Activated T-helper 1 cell treated with anti-CD3 and anti-CD28 coated beads, Interleukin-2, amount 50 U/mL, for 16 hours (primary cell): ENCODE measurements at places on chromosomes 5 and 9.

GRCh38 chr5:67115246-67115645 is 81.4 kb downstream of the CD180 start:
- DNase-seq, result no peak

- no peak for DNase-seq
Observed at GRCh38 chr5:27325513-27325912, 287.1 kb upstream of the CDH9 start.

GRCh38 chr5:5658226-5658625 is 235.7 kb downstream of the ICE1 start:
- no peak for DNase-seq

DNA sequence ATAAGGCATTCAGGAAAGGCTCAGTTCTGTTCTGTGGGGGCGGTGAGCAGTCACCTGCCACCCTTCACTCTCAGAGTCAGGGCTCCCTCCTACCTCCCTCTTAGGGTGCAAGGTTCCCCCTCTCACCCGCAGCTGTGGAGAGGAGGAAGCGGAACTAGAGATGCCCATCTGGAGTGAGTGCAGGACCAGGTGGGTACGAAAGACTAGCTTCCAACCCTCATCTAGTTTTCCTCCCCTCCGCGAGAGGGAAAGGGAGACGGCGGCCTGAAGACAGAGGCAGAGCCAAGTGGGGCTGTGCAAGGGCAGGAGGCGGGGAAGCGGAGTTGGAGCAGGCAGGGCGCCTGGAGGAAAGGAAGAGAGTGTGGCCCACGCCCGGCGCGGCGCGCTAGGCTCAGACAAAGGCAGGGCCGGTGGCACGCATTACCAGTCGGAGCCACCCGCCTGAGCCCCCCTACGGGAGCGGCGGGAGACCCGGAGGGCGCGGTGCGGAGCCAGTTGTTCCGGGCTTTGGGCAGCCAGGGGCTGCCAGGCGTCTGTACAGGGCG is 7.3 kb downstream of the PRR7 start:
- no peak for DNase-seq

DNA sequence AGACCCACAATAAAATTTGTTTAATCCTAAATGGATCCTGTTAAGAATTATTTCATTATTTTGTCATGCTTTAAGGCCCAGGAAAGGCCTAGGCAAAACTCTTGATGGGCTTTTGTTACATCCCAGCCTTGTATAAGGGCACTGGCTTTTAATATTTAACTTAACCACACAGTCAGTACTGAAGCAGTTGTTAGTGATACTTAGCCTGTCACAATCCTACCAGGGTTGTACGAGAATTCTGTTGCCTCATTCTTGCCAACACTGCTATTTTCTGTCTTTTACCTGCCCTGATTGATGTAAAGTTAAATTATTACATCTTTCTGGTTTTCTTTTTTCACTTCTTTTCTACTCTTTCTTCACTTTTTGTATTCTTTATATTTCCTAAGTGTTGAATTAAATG is 10.9 kb downstream of the ZNF169 start:
- no peak for DNase-seq

DNA sequence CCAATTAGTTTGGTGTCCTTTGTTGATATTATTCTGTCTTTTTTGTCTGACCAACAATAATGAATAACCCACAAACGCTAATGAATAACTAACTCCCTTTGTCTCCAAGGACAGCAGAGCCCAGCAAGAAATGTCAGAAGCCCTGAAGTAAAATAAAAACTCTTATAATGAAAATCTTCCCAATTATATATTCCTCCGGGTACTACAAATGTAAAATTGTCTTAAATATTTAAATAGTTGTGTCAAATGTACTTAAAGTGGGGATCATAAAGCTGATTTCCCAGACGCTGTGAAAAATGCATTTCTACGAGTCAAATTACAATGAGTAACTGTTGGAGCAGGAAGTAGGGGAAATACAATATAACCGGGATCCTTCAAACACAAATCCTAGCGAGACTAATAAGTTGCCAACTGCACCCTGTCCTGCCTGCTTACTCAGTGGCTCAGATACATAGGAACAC is 22.3 kb downstream of the GLIS3 start:
- no peak for DNase-seq

DNA sequence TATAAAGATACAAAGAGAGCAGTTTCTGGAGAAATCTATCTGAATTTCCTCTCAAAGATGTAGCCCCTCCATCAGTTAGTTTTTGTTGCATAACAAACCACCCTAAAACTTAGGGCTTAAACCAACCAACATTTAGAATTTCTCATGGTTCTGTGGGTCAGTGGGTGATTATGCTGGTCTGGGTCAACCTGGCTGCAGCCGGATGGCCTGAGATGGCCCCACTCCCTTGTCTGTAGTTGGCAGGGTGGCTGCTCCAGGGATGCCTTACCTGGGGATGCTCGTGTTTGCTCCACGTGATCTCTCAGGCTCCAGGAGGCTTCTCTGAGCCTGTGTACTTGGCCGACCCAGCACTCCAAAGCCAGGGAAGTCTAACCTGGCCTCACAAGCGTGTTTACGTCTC is 139.3 kb downstream of the MVB12B start:
- DNase-seq, result no peak

GRCh38 chr5:84685121-84685894 is 300.6 kb upstream of the EDIL3 start:
- DNase-seq, result no peak

DNA sequence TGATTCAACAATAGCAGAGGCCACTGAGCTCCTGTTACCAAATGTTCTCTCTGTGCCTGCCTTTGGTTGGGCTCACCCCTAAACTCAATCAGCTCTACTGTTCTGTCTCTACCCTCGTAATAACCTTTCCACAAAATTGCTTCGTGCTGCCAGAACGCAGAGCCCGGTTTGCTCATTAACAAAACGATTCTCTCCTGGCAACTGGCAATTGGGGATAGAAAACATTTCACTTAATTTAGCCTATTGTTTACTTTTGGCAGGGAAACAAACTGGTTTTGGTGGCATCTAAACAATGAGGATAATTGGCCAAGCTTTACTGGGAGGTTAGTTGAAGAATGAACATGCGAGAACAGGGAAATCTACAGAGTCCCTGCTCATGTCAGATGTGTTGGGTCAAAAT is 56.6 kb downstream of the SLC28A3 start:
- no peak for DNase-seq

DNA sequence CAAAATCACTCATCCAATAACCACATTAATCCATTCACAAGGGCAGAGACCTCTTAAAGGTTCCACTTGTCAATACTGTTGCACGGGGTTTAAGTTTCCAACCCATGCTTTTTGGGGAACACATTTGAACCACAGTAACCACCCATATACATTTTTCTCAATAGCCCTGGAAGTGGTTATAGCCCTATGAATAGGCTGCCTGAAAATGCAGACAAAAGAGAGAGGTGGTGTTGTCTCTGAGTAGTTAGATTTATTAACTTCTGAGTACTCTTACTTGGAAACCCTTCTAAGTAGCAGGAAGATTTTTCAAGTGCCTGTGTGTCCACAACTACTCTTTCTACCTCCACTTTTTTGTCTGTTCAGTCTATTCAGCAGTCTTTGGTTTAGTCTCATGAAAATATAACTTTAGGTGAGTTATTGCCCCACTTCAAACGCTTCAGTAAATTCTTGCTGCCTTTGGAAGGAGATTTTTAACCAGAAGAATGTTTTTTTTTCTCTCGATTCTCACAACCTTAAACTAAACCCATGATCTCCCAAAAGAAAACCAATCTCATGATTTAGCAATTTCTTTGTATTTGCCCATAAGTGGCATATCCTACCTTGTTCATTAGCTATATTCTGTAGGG is 42.6 kb downstream of the ARHGEF28 start:
- DNase-seq, result no peak

DNA sequence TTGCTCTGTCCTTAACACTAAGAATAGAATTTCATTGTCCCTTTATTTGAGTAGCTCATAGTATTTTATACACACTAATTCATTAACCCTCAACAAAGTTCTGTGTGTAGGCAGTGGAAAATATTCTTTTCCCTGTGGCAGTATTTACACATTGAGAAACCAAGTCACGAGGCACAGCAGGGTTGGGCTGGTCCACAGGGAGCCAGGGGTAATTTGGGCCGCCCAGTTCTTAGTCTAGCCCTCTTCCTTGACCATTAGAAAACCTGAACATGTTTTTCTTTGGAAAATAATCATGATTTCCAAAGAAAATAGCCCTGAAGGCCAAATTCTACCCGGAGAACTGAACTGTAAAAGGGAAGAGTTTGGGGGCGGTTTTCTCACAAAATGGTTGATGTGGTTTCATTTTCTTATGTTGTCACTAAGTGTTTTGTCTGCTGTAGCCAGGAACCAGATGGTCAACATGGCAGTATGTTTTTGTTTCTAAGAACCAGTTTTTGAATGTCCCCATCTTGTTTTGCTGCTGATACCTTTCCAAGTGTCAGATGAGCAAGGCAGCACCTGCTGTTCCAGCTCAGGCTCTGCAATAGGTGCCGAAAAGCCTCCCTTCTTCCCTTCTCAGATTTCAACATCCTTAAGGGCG is 29.6 kb downstream of the ARHGEF28 start:
- DNase-seq, result no peak

GRCh38 chr9:112933696-112934095 is 43.0 kb upstream of the SLC46A2 start:
- no peak for DNase-seq

DNA sequence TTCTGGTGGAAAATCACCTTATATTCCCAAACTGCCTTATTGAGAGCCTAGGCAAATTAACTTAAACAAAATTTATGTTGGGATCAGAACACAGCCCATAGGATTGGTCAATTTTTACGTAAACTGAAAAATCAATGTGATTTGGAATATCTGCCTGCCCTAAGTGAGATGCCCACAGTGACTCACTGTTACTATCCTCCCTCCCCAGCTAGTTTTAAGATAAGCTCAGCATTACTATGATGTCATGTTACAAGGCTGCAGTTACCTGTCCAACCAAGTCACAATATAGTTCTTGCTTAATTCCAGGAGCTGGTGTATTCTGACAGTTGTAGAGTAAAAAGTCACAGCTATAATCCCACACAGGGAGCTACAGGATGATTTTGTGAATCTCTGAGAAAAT is 23.1 kb downstream of the SKP1 start:
- no peak for DNase-seq

DNA sequence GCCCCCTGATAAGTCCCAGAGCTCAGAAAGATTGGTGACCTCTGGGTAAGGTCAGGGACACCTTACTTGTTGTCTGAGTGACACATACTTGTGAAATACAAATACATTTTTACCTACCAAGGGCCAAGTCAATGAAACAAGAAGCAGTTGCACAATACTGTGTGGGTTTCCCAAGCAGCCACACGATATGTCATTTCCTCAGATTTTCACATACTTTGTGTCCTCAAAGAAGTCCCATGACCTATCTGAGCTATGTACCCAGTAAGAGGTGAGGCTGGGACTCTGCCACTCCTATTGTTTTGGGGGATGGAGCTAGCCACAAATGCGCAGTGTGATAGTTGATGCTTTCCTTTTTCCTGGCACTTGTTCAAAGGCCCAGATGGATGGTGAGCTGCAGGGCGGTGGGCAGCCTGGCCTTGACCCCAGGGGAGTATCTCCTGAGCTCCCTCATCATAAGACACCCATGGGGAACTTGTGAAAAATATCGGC is 4.8 kb upstream of the SLC25A51 start:
- DNase-seq, result no peak

DNA sequence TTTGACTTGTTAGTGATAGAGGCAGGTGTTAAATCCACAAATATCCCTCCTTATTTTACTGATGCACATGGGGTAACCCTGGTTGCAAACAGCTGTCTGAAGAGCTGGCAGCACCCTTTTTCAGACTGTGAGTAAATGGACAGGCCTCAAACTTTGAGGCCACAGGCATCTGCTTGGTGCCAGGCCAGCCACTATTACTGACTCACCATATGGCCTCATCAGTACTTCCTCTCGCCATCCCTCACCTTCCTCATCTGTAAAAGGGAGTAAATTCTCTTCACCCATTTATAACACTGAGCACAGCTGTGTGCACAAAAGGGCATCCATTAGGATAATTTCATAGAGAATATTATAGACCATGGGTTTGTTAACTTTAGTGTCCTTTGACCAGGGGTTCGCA is 11.9 kb upstream of the TNIP1 start:
- no peak for DNase-seq

GRCh38 chr5:142770650-142771609 is 753 bp downstream of the ARHGAP26 start:
- DNase-seq, result peak; percentile 23

- no peak for DNase-seq
Observed at GRCh38 chr9:96758845-96759673, 18.8 kb downstream of the ZNF510 start.

DNA sequence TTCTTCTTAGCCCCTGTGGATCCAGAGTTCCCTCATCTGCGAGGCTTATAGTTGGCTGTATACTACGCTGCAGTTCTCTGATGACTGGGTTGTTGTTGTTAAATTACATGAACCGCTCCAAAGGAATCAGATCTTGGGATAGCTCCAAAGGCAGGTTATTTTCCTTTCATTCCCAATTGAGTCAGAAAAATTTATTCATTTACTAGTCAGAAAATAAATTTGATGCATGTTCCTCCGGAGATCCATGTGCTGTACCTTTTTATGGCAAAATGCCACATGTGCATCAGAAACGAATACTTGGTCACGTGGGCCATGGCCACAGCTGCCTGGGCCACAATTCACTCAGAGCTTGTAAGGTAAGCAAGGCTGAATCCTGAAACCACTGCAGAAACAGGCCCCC is 304.0 kb downstream of the NR2F1-AS1 start:
- DNase-seq, result no peak

GRCh38 chr9:137176302-137177182 is 4.7 kb upstream of the TMEM210 start:
- DNase-seq, result no peak

DNA sequence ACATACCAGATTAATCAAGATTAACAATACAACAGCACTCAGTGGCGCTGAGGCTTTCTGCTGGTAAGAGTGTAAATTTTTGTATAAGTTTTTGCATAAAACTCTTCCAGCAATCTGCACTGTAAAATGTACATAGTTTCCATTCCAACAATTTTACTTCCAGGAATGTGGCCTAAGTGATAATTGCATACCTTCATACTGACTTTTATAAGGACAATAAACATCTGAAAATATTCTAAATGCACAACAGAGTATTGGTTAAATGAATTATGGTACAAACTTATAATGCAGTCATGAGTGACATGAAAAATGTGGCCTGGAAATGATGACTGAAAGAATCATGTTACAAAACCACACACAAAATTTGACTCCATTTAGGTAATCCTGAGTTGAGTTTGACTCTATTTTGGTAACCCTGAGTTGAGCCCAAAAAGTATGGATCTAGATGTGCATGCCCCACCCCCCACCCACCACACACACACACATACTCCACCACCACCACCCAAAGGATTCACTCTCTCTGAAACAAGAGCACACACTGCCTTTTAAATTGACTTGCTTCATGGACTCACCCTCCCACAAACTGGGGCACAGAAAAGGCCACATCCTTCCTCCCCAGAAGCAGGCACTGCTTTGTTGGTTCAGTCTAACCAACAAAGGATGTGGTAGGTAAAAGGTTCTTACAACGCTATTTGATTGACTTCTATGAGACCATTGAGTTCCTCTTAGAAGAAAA is 137.6 kb downstream of the SUSD1 start:
- DNase-seq, result peak; percentile 32

GRCh38 chr5:34529581-34530331 is 126.4 kb upstream of the RAI14 start:
- DNase-seq, result no peak
